Ovary (tissue), 10 donors: ENCODE measurements at places on chromosomes 6 and 20. TPM values are rescaled to one million over a fixed set of nuclear protein-coding genes. Genes with fewer than 3 reads are reported as not detected.

C4B gene
- 191 TPM for total RNA-seq

GRCh38 chr20:21136015-21136732 lies 10.3 kb downstream of the KIZ start:
- no peak for DNase-seq
- H3K4me3 ChIP-seq: no peak overlapping the region
- H3K36me3 ChIP-seq: no peaks in the 10 kb centered on the region

VWA7 gene
- total RNA-seq: 1.7 TPM

ROS1 gene
- 0.03 TPM for total RNA-seq

GRCh38 chr6:14277405-14277930 lies 159.9 kb downstream of the CD83 start:
- H3K4me3 ChIP-seq: no peak overlapping the region
- H3K36me3 ChIP-seq: no peaks in the 10 kb centered on the region
- no peak for DNase-seq

PGC gene
- not detected for total RNA-seq

CALHM4 gene
- not detected for total RNA-seq

SHLD1 gene
- total RNA-seq: 6.4 TPM
